PC-3 (cell line): ENCODE measurements at places on chromosomes 16 and 17. TPM values are rescaled to one million over a fixed set of nuclear protein-coding genes. Genes with fewer than 3 reads are reported as not detected.

The GPR142 gene
- not detected in 2 replicates for total RNA-seq

The AANAT gene
- total RNA-seq = not detected in 2 replicates

The ARL6IP1 gene
- 118 and 150 TPM in 2 replicates for total RNA-seq

- peak; percentile 60 for DNase-seq
- no peaks in the 10 kb centered on the region for H3K27me3 ChIP-seq
- H3K36me3 ChIP-seq = peaks cover 4% of the 10 kb centered on the region; the same call in 1 of the 2 replicates
- no peak overlapping the region for H3K4me3 ChIP-seq
- no peak overlapping the region for H3K27ac ChIP-seq
Observed at GRCh38 chr16:85717393-85718152, 28.8 kb upstream of the GINS2 start.

GRCh38 chr17:11954936-11955335, 42.3 kb downstream of the ZNF18 start:
- no peaks in the 10 kb centered on the region for H3K27me3 ChIP-seq
- H3K4me1 ChIP-seq = peaks cover 5% of the 10 kb centered on the region; the same call in 1 of the 2 replicates
- H3K4me3 ChIP-seq = no peak overlapping the region

DNA sequence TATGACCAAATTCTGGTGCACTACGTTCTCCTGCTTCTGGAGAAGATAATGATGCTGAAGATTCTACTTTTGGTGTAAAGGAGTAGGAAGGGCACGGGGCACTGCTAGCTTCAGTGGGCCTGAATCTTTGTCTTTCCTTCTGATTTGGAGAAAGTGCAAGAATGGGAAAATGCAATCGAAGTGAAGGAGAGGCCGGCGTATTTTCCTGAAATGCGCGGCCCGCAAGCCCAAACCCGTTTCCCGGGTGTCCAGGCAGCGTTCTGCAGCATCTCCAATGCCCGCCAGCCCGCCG, 372 bp upstream of the NDE1 start:
- DNase-seq = no peak
- H3K27ac ChIP-seq = no peak overlapping the region
- peaks cover 12% of the 10 kb centered on the region for H3K4me1 ChIP-seq
- peak overlapping the region; percentile 97 for H3K4me3 ChIP-seq
- H3K27me3 ChIP-seq = no peaks in the 10 kb centered on the region

GRCh38 chr16:56632156-56632847, at the start of gene MT1M:
TSS of gene MT1M (plus strand) at chr16:56632659. CDS start at chr16:56632732, 73 bp downstream.
- H3K27ac ChIP-seq = no peak within 1 kb of the TSS
- no peaks in the 10 kb centered on the region for H3K27me3 ChIP-seq
- peak within 1 kb of the TSS; percentile 67 for H3K4me3 ChIP-seq
- peak; percentile 22 for DNase-seq

- DNase-seq = no peak
- no peak overlapping the region for H3K4me3 ChIP-seq
- H3K27ac ChIP-seq = no peak overlapping the region
- no peaks in the 10 kb centered on the region for H3K27me3 ChIP-seq
- H3K36me3 ChIP-seq = no peaks in the 10 kb centered on the region; the same call in 1 of the 2 replicates
Observed at GRCh38 chr16:68077866-68078700, 7.1 kb upstream of the NFATC3 start.

GRCh38 chr16:4489030-4489429, 12.8 kb downstream of the HMOX2 start:
- no peaks in the 10 kb centered on the region for H3K27me3 ChIP-seq
- 0 out of 2 replicates have a peak overlapping the region, but pooled peaks have one; percentile 7 for H3K27ac ChIP-seq
- peaks cover 3% of the 10 kb centered on the region for H3K36me3 ChIP-seq
- H3K4me1 ChIP-seq = peaks cover 18% of the 10 kb centered on the region
- H3K4me3 ChIP-seq = no peak overlapping the region

GRCh38 chr16:75433732-75434413, 570 bp upstream of the CFDP1 start:
- H3K27me3 ChIP-seq = no peaks in the 10 kb centered on the region
- peak overlapping the region; percentile 79 for H3K4me3 ChIP-seq
- DNase-seq = peak; percentile 72
- H3K36me3 ChIP-seq = no peaks in the 10 kb centered on the region
- H3K27ac ChIP-seq = peak overlapping the region; percentile 77

- H3K27me3 ChIP-seq = peaks cover 7% of the 10 kb centered on the region
- no peak overlapping the region for H3K27ac ChIP-seq
- no peak for DNase-seq
- H3K4me1 ChIP-seq = no peaks in the 10 kb centered on the region
Observed at GRCh38 chr16:17474572-17474971, 3.8 kb upstream of the XYLT1 start.

DNA sequence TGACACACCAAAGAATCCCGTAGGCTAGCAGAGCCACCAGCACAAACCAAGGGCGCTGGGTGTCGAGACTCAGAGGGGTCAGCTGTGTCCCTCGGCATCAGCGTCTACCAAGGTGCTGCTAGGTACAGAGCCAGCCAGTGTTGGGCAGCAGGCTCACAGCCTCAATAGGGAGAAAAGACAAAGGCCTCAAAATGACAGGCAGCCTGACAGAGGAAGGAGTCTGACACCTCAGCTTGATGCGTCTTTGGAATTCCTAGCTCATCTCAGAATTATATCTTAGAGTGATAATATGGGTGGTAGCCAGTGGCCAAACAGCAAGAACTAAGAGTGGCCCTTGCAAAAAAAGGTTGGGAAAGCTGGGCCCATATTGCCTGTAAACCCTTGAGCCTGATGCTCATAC, 45.9 kb downstream of the HS3ST3B1 start:
- H3K4me3 ChIP-seq = no peak overlapping the region
- no peak overlapping the region for H3K27ac ChIP-seq
- peaks cover 60% of the 10 kb centered on the region for H3K27me3 ChIP-seq
- no peak for DNase-seq

DNA sequence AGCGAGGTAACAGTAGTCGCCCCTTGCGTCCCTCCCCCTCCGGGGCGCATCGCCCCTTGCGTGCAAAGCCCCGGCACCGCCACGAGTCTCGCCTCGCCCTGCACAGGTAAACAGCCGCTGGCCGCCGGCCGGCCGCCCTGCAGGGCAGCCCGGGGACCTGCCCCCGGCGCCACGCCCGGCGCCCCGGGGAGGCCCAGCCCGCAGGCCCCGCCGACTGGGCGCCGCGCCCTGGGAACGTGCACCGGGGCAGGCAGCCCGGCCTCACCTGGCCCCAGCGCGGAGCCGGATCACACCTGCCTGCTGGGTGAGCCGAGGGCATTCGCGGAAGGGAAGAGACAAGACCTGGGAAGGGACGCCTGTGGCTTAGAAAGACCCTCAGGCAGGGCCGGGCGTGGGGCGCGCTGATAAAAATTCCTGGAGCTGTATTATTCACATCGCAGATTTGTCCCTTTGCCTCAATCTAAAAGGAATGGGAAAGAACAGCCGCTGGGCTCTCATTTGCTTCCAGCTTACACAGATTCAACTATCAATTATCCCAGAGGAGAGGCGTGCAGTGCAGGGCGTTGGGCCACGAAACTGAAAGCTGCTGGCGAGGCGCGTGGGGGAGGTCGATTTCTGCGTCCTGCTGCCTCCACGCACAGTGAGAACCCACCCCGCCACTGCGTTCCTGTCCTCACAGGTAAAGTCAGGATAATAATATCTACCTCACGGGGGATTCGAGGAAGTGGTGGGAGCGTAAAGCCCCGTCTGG, 451.9 kb downstream of the SLC39A11 start:
- H3K36me3 ChIP-seq = no peaks in the 10 kb centered on the region
- peaks cover 15% of the 10 kb centered on the region for H3K4me1 ChIP-seq
- no peaks in the 10 kb centered on the region for H3K27me3 ChIP-seq

DNA sequence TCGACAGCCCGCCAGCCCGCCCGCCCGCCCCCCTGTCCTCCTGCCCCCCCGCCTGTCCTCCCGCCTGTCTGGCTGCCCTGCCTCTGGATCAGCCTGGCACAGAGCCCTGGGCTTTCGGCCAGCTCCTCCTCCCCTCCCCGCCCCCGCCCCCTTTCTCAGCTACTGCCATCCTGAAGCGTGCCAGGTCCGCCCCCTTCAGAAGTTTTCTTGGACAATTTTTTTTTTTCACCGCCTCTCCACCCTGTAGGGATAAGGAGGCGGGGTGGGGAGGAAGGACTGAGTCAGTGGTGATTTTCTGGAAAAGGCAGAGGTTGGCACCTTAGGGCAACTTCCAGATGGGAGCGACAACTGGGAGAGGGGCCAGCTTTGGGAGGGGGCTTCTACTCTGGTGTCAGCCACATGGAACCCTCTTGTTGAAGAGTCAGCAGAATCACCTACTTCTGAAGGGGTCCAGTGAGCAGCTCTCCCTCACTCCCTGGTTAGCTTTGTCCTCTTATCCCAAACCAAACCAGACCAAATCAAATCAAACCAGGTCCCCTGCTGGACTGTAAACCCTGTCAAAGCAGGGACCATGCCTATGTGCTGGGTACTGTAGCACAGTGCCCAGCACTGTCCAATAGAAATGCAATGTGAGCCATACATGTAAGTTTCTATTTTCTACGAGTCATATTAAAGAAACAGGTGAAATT, 19.7 kb downstream of the IGF2BP1 start:
- peak overlapping the region; percentile 15; the same call in 1 of the 2 replicates for H3K4me3 ChIP-seq
- H3K27me3 ChIP-seq = peaks cover 45% of the 10 kb centered on the region
- peak; percentile 89 for DNase-seq
- H3K27ac ChIP-seq = no peak overlapping the region

DNA sequence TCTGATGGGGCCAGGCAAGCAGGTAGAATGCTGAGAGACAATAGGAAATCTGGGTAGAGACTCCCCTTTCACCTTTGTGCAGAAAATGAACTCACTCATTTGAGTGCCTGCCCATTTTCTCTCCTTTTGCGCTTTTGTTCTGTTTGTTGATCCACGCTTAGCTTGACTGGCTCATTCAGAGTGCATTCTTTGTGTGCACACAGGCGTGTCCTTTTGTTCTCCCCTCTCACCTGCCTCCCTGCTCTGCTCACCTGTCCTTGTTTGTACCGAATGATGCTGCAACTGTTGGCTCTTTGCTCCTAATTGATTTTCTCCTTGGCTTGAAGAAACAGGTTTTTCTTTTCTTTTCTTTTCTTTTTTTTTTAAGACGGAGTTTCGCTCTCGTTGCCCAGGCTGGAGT, 15.8 kb downstream of the PGS1 start:
- H3K4me1 ChIP-seq = peaks cover 39% of the 10 kb centered on the region
- no peak overlapping the region for H3K4me3 ChIP-seq
- no peak for DNase-seq
- H3K27me3 ChIP-seq = no peaks in the 10 kb centered on the region
- H3K27ac ChIP-seq = no peak overlapping the region

- peaks cover 34% of the 10 kb centered on the region for H3K36me3 ChIP-seq
- no peak overlapping the region for H3K4me3 ChIP-seq
- DNase-seq = no peak
- H3K4me1 ChIP-seq = peaks cover 14% of the 10 kb centered on the region
- no peak overlapping the region for H3K27ac ChIP-seq
- no peaks in the 10 kb centered on the region for H3K27me3 ChIP-seq
Observed at GRCh38 chr17:59101178-59101577, 5.5 kb downstream of the TRIM37 start.

- H3K36me3 ChIP-seq = no peaks in the 10 kb centered on the region
- no peaks in the 10 kb centered on the region for H3K27me3 ChIP-seq
- H3K27ac ChIP-seq = no peak overlapping the region
- no peaks in the 10 kb centered on the region for H3K4me1 ChIP-seq
- DNase-seq = no peak
Observed at GRCh38 chr16:58343562-58343961, 48.7 kb upstream of the GINS3 start.

DNA sequence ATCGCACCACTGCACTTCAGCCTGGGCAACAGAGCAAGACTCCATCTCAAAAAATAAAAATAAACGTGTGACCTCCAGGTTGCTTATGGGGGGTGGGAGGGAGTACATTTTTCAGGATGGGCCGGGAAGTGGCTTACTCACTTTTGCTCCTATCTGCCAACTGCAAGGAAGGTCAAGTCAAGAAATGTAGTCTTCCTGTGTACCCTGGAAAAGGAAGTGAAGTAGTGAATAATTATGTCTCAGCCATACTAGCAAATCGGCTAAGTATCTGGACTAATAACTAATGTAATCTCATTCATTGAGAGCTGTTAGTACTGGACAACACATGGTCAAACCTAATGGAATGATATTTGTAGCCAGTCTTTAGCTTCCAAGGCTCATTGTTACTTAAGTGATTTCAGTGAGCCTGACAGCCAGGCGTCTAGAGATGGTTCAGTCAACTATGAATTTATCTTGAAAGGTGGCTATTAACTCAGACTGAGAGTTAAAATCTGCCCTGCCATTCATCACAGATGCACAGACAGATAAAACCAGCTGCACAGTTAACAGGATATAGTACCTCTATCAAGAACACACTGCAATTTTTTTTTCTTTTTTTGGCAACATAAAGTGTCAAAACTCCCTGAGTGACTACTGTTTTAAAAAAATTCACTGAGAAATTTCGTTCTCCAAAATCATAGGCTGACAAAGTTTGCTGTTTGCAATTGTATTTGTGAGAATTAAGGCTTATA, 3.7 kb upstream of the TACO1 start:
- no peak for DNase-seq
- no peak overlapping the region for H3K27ac ChIP-seq
- H3K4me3 ChIP-seq = no peak overlapping the region
- peaks cover 5% of the 10 kb centered on the region; the same call in 1 of the 2 replicates for H3K36me3 ChIP-seq
- H3K4me1 ChIP-seq = peaks cover 15% of the 10 kb centered on the region

DNA sequence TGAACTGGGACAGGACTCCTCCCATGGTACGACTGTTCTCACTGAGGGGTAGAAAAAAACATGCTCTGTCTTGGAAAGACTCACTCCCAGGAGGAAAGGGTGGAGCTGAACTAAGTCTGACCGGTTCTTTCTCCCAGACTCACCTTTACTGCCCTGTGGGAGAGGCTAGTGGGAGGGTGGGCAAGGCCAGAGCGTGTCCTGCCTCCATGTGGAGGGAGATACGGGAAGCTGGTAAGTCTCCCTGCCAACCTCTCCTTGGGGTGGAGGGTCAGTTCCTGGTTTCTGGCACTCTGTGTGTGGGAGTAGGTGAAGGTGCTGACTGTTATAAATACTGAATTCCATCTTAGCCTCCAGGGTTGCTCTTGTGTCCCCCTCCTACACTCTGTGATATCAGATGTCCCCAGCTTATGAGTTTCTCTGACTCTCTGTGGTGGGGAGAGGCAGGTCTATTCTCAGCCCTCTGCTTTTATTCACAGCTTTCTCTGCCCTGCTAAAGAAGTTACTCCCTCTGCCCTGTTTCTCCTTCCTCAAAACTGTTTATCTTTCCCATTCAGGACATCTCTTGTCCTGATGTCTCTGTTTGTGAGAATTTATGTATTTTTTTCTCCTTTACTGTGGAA, 26.9 kb upstream of the FAM20A start:
- H3K27ac ChIP-seq = no peak overlapping the region
- H3K36me3 ChIP-seq = no peaks in the 10 kb centered on the region
- peaks cover 18% of the 10 kb centered on the region for H3K4me1 ChIP-seq
- H3K4me3 ChIP-seq = no peak overlapping the region

- H3K4me1 ChIP-seq = no peaks in the 10 kb centered on the region
- no peak overlapping the region for H3K4me3 ChIP-seq
- H3K27me3 ChIP-seq = peaks cover 62% of the 10 kb centered on the region
- no peak for DNase-seq
- H3K27ac ChIP-seq = no peak overlapping the region
Observed at GRCh38 chr16:86118467-86119307, 219.7 kb downstream of the IRF8 start.

GRCh38 chr17:64126918-64127317, 3.0 kb downstream of the ERN1 start:
- H3K27ac ChIP-seq = no peak overlapping the region
- peak; percentile 46 for DNase-seq
- H3K27me3 ChIP-seq = no peaks in the 10 kb centered on the region
- H3K36me3 ChIP-seq = no peaks in the 10 kb centered on the region
- peaks cover 29% of the 10 kb centered on the region for H3K4me1 ChIP-seq
- H3K4me3 ChIP-seq = no peak overlapping the region

GRCh38 chr17:6377906-6378305, 57.0 kb downstream of the AIPL1 start:
- H3K4me3 ChIP-seq = no peak overlapping the region
- H3K27me3 ChIP-seq = no peaks in the 10 kb centered on the region

- H3K36me3 ChIP-seq = no peaks in the 10 kb centered on the region
- DNase-seq = peak; percentile 33
- H3K27me3 ChIP-seq = no peaks in the 10 kb centered on the region
- no peak overlapping the region for H3K27ac ChIP-seq
Observed at GRCh38 chr17:3935825-3936355, 19.6 kb upstream of the P2RX1 start.
